ENCODE measurements at places on chromosomes 3 and 15. TPM values are rescaled to one million over a fixed set of nuclear protein-coding genes. Genes with fewer than 3 reads are reported as not detected.

CELSR3 gene
- 2.3 TPM for total RNA-seq

DNA sequence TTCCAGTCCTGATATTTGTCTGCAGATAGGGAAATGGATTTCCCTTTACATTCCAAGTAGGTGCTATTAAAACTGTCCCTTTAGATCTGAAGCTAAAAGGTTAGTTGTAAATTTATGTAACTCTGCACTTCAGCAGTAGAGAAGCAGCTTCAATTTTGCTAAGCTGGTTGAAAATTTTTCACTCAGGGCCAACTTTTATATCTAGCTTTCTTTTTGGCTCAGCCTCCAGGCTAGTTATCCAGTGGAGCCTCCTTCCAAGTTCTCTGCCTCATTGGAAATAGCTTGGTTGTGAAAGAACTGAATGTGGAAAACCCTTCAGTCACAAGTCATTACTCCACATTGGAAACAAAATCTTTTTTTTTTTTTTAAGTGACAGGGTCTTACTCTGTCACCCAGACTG is 8.2 kb upstream of the ZNF660 start:
- no peak for DNase-seq

GABRR3 gene
- not detected for total RNA-seq

SAMMSON gene
- not detected for total RNA-seq

FBXO40 gene
- total RNA-seq = not detected

DNA sequence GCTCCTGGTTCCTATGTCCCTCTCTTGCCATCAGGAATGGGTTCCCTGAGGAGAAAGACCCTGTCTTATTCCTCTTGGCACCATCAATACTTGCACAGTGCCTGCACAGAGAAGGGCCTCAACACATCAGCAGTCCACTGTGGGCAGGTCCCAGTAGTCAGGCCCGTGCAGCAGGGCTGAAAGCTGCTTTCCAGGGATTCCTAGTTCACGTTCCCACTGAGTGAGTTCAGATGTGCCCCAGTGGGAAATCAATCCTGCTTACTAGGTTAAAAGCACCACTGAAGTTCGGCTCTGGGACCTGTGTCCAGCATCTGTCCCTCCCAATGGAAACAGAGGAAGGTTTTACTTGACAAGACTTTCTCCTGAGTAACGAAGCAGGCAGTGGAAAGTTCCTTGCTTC is 15.7 kb downstream of the RAB43 start:
- DNase-seq = no peak

DNA sequence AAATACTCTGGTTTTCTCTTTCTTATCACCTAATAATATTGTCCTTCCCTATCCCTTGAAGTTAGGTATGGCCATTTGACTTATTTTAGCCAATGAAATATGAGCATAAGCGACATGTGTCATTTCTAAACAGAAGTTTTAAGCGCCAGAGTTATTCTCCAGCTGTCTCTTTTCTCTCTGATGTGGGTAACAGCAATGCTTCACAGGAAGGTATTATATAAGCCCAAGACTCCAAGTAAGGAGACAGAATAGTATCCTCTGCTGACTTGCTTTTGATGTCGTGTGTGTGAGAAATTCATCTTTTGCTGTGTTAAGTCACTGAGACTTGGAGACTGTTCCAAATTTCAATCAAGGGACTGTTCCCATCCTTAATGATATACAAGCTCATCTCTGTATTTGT is 224.6 kb upstream of the NECTIN3 start:
- DNase-seq = no peak
